ENCODE measurements at places on chromosomes 2 and 18. TPM values are rescaled to one million over a fixed set of nuclear protein-coding genes. Genes with fewer than 3 reads are reported as not detected.

The DES gene
- 2.0 TPM for total RNA-seq

The ALPI gene
- not detected for total RNA-seq

The PKDCC gene
- total RNA-seq, result 30.9 TPM

The CD226 gene
- total RNA-seq, result 1.1 TPM

The SULT1C4 gene
- total RNA-seq, result 20.7 TPM

The MAL gene
- not detected for total RNA-seq

The REG3A gene
- total RNA-seq, result 0.45 TPM

The CCDC150 gene
- total RNA-seq, result 12.8 TPM

The UGT1A5 gene
- not detected for total RNA-seq

The LYG2 gene
- total RNA-seq, result not detected

The ARHGAP28 gene
- 28.7 TPM for total RNA-seq

The EDAR gene
- total RNA-seq, result not detected

The CNTNAP5 gene
- 49.7 TPM for total RNA-seq

The ZAP70 gene
- 0.45 TPM for total RNA-seq

The FIGN gene
- 22.1 TPM for total RNA-seq

The NFU1 gene
- total RNA-seq, result 30.0 TPM

The PROKR1 gene
- total RNA-seq, result 2.7 TPM

The DHRS9 gene
- total RNA-seq, result 0.64 TPM

The FOXI3 gene
- total RNA-seq, result 0.36 TPM

The MALL gene
- 2.4 TPM for total RNA-seq

The DOCK10 gene
- total RNA-seq, result 53.0 TPM

The ITGA4 gene
- 9.1 TPM for total RNA-seq
